T-cell (primary cell): ENCODE measurements at places on chromosomes 4 and X.

GRCh38 chrX:38052096-38052495, 45.7 kb downstream of the SYTL5 start:
- H3K36me3 ChIP-seq = no peaks in the 10 kb centered on the region
- H3K4me3 ChIP-seq = no peak overlapping the region
- no peaks in the 10 kb centered on the region for H3K27me3 ChIP-seq
- no peaks in the 10 kb centered on the region for H3K4me1 ChIP-seq
- H3K27ac ChIP-seq = no peak overlapping the region

DNA sequence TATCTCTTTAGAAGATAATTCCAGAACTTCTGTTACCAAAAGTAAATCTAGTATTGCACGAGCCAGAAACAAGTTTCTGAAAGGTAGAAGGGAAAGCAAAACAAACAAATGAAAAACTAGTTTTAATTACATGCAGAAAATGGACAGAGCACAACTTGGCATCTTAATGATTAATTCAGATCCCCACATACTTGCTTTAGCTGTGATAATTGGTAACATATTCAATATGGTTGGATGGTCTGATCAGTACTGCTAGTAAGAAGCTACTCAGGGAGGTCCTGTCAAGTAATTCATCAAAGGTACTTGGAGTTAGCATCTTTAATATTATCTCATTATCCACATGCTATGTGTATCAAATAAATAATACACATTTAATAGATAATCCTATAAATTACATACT, 204.3 kb downstream of the TRAM1L1 start:
- DNase-seq = no peak
- H3K27me3 ChIP-seq = no peaks in the 10 kb centered on the region
- no peaks in the 10 kb centered on the region for H3K36me3 ChIP-seq
- H3K4me1 ChIP-seq = no peaks in the 10 kb centered on the region
- no peak overlapping the region for H3K27ac ChIP-seq
- no peak overlapping the region for H3K4me3 ChIP-seq

- H3K27me3 ChIP-seq = no peaks in the 10 kb centered on the region
- H3K4me3 ChIP-seq = no peak overlapping the region
- no peaks in the 10 kb centered on the region for H3K4me1 ChIP-seq
- no peak for DNase-seq
- no peak overlapping the region for H3K27ac ChIP-seq
Measured at GRCh38 chr4:88033309-88033708, 25.9 kb downstream of the PKD2 start.

- H3K27me3 ChIP-seq = peaks cover 8% of the 10 kb centered on the region
- no peaks in the 10 kb centered on the region for H3K36me3 ChIP-seq
- no peaks in the 10 kb centered on the region for H3K4me1 ChIP-seq
- no peak overlapping the region for H3K27ac ChIP-seq
Measured at GRCh38 chr4:151901631-151902030, 140.8 kb upstream of the GATB start.

DNA sequence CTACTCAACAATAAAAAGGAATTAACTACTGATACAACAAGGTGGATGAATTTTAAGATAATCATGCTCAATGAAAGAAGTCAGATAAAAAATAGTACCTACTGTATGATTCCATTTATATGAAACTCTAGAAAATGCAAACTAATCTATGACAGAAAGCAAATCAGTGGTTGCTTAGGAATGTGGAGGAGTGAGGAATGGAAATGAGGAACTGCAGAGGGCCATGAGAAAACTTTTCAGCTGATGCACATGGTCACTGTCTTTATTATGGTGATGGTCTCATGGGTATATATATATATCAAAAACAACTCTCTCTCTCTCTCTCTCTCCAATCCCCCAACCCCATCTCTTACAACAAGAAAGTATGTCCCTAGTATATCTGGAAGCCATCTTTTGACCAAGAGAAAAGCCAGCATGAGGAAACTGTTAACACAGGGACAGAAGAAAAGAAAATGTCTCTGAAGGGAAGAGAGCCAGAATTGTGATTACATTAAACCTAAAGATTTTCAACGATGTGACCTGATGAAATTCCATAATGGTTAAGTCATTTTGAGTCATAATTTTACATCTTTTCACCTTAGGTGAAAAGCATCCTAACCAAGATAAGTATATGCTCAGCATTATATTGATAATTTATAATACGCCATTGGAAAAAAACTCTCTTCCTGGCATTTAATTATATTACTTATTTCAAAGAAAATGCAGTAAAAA, 8.5 kb upstream of the NFKB1 start:
- H3K27me3 ChIP-seq = no peaks in the 10 kb centered on the region
- H3K4me1 ChIP-seq = peaks cover 7% of the 10 kb centered on the region
- no peak for DNase-seq
- H3K27ac ChIP-seq = no peak overlapping the region
- no peak overlapping the region for H3K4me3 ChIP-seq
